HFFc6 (cell line): ENCODE measurements at places on chromosomes 7 and 10.

DNA sequence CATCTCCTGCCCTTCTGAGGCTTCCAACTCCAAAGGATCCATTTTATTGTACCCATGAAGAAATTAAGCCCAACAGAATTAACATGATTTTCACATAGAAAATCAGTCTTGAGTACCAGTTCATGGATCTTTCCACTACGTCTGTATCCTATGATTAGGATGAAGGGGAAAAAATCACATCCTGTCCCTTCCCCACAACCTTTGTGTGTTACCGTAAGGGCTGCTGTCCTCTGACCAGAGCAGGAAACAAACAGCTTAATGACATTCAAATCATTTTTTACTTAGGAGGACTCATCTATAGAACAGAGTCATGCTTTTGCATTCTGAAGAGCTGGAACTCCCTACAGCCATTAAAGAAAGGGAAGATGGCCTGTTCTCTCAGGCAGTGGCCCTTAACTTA is 241.5 kb downstream of the DYNC1I1 start:
- DNase-seq: no peak

GRCh38 chr10:90751107-90751997 is 106.5 kb downstream of the HTR7 start:
- peak; percentile 10 for DNase-seq

GRCh38 chr10:100828738-100829096 is 83.3 kb downstream of the PAX2 start:
- no peak for DNase-seq

DNA sequence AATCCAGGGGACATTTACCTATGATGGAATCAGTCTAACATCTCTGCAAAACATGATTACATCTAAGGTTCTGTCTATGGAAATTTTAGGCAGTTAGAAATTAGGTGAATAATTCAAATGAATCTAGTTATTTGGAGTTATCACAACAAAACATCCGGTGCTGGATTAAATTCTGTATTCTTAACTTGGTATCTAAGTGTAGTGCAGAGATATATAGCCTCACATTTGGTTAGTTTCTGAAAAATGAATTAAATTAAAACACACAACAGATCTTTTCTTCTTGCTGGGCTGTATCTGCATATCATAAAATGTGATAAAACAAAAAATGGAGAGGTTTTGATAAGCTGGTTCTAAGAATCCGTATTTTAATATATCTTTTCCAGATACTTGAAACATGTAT is 354.1 kb downstream of the PCLO start:
- DNase-seq: no peak

GRCh38 chr10:95445223-95445836 is 115.8 kb downstream of the SORBS1 start:
- peak; percentile 57 for DNase-seq

- no peak for DNase-seq
These were observed 61.1 kb downstream of the EBLN1 start for GRCh38 chr10:22156750-22157149.

DNA sequence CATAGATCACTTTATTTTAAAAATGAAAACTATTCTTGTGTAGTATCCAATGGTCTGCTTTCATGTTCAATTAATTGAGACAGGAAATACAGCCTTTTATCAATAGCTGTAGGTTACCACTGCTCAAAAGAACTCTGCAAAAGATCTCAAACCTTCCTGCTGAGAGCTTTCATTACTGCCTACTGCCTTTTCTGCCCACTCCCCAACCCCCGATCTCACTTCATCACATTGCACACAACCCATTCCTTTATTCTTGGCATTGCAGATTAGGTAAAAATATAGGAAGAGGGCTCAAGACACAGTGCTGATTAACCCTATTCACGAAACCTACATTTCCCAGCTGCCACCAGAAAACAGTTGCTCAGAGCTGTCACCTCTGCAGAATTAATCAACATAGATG is 171.4 kb downstream of the BTAF1 start:
- DNase-seq: no peak
